ENCODE measurements at places on chromosomes 4 and X.

DNA sequence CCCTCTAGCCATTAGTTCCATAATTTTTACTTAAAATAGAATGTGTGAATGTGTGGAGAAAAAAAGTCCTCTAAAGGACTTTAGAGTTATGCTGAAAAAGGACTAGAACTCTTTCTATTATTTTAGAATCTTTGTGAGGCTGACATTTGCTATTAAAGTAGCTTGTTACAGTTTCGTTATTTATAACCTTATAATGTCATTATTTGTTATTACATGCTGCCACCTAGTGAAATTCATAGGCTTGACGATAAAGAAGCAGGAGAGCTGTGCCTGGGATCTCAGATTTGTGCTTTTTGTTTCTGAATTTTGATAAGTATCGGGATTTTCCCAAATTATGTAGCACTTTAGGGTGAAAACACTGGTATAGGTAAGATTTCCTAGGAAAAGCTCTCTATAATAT is 38.5 kb upstream of the TAPT1 start:
- DNase-seq: peak; percentile 25

DNA sequence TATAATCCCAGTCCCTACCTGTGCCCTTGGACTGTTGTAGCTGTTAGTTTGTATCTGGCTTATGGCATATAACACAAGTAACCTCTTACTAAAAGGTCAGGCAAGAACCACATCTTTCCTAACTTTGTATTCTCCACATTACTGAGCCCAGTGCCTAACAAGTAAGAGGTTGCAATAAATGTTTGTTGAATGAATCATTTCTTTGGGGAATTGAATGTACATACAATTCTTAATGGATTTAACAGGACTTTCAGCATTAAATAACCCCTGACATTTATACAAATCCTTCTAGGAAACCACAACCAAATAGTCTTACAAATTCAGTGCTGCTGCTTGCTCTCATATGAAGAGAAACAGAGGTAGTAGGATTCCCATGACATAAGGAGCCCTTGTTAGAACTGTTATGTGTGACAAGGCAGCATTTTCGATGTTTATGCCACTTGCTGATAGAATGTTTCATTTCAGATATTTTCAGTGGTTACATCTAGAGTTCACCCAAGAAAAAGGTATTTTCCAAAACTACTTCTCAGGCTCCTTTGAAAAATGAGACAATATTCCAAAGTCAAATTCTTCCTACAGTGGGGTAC is 62.0 kb downstream of the MBNL3 start:
- peak; percentile 29 for DNase-seq

GRCh38 chrX:31223817-31224216 is 152.0 kb upstream of the FTHL17 start:
- peak; percentile 53 for DNase-seq

GRCh38 chr4:83388313-83388676 is 53.6 kb upstream of the HPSE start:
- no peak for DNase-seq

DNA sequence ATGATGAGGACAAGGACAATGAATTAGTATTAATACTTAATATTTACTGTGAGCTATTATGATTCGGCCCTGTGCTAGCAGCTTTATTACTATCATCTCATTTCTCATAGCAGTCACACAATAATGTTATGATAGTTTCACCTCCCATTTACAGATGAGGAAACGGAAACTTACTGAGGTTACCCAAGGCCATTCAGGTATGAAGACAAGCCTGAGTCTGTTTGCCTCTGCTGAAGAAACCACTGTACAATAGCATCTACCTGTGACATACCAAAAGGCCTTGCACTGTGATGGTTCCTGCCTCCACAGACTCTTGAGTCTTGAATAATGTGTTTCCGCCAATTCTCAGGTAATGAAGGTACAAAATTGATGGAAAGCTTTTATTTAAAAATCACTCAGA is 248.5 kb downstream of the NPFFR2 start:
- DNase-seq: no peak

GRCh38 chrX:28552882-28553829 is 34.1 kb upstream of the IL1RAPL1 start:
- DNase-seq: no peak

- DNase-seq: no peak
These were observed 64.0 kb upstream of the PRKX start for GRCh38 chrX:3777416-3777815.

- peak; percentile 44 for DNase-seq
These were observed 44.6 kb upstream of the LINC00632 start for GRCh38 chrX:140664939-140665338.

DNA sequence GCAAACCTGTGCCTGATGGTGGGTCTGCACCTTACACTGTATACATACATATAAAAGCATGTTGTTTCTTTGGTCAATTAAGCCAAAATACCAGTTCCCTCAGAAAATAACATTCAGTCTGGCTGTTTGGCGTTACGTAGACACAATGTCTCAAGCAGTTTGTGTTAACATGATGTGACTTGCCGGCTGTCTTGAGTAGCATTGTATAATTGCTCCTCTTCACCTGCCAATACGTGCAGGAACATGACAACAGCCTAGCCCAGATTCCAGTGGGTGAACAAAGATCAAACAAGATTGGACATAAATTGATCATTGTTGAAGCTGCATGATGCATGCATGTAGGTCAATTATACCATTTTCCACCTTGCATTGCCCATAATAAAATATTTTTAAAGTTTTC is 102.3 kb downstream of the F11 start:
- no peak for DNase-seq

GRCh38 chrX:75963774-75964173 is 178.7 kb upstream of the MAGEE2 start:
- DNase-seq: no peak

- peak; percentile 88 for DNase-seq
These were observed at the start of gene FIP1L1 for GRCh38 chr4:53377319-53378170. FIP1L1 (plus strand) TSS chr4:53377641; CDS start chr4:53377839, 198 bp downstream.

DNA sequence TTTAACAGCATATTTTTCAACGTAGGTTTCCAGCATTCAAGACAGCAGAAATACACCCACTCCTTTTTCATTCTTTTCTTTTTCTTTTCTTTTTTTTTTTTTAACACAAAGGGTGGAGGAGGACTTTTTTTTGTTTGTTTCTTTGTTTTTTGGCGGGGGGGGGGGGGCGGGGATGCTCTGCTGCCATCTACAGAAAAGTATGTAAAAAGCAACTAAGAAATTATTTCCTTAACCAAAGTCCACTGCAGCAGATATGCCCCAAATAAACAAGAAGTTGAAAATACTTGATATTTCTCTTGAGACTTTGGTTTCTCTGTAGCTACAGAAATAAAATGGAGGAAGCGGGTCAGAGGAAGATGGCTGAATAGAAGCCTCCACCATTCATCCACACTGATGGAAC is 63.2 kb upstream of the PBDC1 start:
- DNase-seq: no peak

DNA sequence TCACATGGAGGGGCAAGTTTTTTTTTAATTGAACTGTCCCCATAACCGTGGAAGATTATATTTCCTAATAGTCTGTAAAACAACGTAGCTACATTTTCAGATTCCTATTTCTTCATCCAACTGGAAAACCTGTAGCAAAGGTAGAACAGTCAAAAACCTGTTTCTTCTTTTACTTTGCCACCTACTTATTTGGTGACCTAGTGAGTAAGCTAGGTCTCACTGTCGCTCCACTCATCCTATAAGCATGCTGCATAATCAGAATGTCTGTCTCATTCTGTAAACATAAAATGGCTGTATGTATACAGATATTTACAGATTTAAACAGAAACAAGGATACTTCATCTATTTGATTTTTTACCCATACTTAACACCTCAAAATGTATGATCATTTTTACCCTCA is 20.4 kb downstream of the MAML3 start:
- no peak for DNase-seq

GRCh38 chr4:140807491-140808252 is 51.5 kb upstream of the TBC1D9 start:
- DNase-seq: no peak

DNA sequence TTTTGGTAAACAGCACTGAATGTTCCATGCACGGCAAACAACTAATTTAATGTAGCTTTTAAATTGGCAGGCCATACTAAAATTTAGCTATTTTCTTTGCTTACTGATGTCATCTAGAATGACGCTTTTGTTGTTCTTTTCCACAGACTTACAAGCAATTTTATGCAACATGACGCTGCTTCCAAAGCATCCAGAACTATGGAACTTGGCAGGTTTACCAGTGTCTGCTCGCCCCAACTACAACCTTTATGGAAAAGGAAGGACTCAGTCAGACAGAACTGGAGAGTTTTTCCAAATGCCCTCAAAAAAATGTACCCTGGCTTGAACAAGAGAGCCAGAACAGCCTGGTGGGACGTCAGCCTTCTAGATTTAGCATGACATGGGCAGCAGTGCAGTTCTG is 58.7 kb downstream of the ANOS1 start:
- DNase-seq: peak; percentile 7

DNA sequence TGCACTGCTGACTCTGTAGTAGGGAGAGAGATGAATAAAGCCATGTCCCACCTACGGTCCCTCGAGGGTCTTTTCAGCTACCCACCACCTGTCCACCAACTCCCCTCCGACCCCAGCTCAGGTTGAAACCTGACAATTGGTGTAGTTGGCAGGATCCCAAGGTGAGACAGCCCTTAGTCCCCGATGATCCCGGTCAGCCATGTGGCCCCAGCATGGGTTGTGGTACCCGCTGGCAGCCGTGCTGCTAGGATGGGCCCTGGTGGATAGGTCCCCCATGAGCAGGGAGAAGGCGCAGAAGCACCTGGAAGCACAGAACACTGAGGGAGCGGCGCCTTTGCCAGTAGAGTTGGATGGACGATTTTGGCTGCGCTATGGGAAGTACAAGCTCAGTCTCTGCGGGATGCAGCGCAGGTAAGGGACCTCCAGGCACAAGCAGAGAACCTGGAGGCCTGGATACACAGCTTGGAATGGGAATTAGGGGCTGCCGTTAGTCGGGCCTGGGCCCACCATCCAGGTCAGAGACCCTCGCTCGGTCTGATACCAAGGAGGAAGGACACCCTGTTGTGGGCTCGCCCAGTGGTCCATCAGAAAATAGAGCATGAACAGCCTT is 694.6 kb upstream of the AGA start:
- DNase-seq: no peak

DNA sequence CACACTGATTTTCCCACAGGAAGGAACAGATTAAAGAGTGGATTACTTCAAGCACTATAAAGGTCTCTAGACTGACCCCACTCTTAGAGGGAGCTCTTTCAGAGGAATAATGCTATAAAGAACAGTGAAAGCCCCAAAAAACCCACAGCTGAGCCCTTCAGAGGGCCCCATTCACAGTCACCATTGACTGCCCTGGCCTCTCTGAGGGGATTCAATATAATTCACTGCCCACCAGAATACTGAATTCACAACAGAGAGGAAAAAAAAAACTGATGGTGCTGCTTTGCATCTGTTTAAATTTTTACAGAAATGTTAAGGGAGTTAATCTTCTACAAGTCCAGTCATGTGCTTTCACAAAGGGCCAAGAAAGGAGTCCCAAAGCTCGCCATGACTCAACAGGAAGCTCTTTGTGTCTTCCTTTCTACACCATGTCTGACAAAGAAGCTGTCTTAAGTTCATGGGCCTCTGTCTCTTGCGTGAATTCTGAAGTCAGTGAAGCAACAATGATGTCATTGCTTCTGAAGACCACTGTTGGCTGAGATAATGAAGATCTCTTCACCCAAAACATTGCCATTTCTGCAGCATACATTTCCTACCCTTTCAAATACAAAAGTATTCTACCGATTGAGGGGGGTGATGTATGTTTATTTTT is 174.9 kb downstream of the ADAMTS3 start:
- no peak for DNase-seq

DNA sequence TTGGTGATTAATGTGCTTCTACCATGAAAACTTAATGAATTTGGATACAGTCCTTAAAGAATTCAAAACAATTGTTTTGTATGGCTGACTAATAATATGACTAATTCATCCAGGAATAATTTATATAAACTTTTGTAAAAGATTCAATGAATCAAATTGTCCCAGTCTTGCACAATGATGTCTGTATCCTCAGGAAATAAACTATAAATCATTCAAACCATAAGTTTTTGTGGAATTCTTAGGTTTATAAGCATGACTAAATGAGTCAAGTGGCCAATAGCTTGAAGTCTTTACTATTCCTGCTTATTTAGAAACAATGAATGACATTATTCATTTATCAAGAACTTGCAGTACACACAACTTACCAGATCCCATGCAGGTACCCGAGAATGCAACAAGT is 935.0 kb upstream of the INTU start:
- DNase-seq: no peak

DNA sequence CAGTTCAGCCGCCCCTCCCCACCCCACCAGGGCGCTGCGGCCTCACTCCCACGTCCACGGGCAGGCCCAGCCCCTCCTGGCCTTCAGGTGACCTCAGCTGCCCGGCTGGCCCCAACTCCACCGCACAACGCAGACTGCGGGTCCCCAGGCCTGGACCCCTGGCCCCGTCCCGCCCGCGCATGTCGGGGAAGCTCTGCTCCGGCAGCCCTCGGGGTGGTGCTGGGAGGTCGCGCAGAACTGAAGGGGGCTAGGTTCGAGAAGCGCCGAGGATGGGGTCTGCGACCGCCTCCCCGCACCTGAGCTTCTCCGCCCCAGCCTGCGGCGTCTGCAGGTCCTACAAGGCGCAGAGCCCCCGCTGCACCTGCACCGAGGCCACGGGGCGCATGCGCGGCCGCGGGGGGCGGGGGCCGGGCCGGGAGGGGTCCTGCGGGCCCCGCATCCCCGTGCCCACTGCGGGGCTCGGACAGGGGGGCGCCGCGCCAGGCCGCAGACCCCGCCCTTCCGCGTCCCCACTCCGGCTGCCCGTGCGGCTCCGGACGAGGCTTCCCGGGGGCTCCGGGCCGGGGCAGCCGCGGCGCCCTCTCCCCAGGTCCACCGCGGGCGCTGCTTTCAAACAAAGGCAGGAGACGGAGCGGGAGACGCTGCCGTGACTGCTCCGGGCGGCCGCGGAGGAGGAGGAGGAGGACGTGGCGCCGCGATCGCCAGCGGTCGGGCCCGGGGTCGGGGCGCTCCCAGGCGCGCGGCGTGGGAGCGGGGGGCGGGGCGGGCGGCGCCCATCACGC is 672 bp upstream of the NAT8L start:
- no peak for DNase-seq

DNA sequence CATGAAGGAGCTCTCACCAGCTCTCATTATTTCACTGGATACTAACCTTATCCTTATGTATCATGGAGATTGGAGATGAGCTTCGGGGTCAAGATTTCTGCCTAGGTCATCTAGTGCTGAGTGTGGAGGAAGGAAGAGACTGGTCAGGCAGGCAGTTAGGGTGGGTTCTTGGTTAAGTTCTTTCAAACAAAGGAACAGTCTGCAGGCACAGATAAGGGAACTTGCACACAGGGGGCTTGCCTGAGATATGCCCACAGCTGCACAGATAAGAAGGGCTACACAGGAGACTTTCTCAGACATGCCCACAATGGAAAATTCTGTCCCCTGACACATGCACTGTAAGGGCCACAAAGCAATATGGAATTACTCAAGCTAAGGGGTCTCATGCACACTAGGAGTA is 904.1 kb downstream of the NLGN4X start:
- no peak for DNase-seq

Measured in H4 (cell line).